ENCODE measurements at places on chromosomes 2 and 18.

DNA sequence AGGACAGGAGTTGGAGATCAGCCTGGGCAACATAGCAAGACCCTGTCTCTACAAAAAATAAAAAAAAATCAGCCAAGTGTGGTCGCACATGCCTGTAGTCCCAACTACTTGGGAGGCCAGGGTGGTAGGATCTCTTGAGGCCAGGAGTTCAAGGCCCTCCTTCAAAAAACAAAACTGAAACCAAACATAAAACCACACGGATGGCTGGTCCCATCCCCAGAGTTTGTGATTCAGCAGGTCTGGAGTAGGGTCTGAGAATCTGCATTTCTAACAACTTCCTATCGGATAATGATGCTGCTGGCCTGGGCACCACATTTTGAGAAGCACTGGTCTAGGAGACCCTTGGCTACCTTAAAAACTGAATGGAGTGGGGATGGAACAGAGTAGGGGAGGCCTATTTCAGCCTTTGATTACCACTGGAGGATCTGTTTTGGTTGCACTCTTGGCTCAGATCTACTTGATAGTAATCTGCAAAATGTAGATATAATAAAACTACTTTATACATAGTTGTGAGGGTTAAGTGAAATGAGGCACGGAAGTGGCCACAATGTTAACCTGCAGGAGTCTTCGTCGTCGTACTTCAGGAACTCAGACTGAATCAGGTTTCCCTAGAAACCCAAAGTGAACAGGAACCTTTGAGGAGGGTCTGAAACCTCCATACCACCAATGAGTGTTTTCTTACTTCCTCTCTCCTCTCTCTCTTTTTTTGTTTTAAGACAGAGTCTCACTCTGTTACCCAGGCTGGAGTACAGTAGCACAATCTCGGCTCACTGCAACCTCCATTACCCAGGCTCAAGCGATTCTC lies 25.5 kb upstream of the NFE2L2 start:
- no peak for DNase-seq

DNA sequence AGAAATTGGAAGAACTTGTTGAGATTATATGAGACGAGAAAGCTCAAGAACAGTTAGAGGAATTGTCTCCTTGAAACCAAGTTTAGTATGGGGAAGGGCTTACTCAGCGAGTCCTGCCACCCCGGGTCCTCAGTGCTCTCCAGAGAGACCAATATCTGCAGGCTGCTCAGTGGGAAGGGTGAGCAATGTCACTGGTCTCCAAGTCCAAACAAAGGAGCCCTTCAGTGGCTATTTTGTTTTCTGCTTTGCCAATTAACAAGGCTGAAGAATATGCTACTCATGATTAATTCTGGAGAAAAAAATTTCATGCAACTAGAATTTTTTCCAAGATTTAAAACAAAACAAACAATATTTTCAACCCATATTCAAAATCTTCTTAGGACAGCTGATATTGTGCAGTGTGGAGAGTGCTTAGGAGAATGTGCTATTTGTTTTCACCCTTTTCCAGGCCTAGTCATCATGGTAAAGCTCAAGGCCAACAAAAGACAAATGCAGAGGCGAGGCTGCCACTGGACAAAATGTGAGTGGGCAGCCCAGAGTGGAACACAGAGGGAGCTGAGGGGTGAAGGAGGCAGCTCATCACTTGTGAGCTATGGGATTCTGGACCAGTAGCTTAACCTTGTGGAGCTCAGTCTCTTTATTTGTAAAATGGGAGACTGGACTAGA lies 83.8 kb upstream of the TMEM17 start:
- no peak for DNase-seq

GRCh38 chr18:33957707-33958106 lies 267.0 kb downstream of the NOL4 start:
- no peak for DNase-seq

GRCh38 chr2:197803033-197803444 lies 1.4 kb upstream of the PLCL1 start:
- no peak for DNase-seq

DNA sequence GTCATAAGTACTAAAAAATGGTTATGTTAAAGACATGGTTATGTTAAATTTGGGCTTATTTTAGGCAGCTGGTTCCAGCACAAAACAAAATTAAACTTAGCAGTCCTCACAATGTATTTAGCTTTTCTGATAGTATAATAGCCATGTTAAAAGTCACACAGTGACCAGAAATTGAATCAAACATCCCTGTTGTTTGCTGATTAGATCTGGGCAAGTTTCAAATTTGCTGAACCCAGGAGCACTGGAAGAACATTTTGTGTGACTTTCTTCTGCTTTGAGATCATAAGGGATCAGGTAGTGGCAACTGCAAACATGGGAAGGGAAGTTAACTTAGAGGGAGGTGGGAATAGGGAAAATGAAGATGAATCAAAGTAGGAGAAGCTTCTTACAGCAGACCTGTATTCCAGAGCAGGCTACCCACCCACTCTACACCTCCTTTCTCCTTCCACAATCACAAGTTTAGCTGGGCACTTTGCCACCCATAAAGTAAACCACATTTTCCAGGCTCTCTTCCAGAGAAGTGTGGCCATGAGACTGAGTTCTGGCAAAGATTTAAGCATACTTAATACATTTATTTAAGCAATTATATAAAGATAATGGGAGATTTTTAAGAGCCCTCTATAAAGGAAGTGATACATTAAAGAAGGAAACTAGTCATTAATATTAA lies 616.1 kb upstream of the LRATD1 start:
- no peak for DNase-seq

DNA sequence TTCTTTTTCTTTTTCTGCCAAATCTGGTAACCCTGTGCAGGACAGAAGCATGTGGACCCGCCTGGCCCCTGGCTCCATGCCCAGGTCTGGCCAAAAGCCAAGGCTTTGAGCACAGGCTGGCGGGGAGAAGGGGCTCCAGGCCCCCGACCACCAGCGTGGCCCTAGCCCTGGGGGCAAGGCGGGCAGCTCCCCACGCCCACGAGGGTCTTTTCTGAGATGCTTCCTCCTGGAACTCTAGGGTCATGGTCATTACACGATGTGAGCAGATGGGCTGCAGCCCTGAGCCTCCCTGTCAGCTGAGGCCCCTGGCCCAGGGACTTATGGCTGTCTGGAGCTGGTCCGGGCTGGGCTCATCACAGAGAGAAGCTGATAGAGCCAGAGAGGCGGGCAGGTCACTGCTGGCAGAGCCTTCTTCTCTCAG lies 5.7 kb upstream of the OTOS start:
- DNase-seq = no peak

- no peak for DNase-seq
Observed at GRCh38 chr2:201070948-201071478, 458 bp downstream of the HYCC2 start.

DNA sequence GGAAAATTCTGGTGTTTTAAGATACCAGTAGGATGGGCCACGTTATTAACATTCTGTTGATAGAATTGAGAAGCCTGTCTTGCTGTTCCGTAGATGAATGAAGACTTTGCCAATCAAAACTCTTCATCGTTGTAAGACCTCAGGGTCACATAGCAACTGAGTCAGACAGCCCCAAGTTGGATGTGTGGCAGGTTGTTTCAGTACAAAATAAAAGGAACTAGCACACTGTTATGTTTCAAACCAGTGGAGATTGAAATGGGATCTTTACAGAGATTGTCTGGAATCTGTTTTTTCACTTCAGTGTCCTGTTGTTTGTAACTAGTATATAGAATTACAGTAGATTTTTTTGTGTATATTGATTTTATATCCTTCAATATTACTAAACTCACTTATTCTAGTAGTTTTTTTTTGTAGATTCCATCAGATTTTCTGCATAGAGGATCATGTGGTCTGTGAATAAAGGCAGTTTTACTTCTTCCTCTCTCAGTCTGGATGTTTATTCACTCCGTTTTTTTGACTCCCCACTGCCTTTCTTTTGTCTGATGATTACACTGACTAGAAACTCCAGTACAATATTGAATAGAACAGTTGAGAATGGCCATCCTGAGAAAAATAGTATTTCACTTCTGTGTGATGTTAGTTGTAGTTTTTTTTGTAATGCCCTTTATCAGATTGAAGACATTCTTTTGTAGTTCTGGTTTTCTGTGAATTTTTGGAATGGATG lies 22.7 kb downstream of the EPC2 start:
- no peak for DNase-seq

DNA sequence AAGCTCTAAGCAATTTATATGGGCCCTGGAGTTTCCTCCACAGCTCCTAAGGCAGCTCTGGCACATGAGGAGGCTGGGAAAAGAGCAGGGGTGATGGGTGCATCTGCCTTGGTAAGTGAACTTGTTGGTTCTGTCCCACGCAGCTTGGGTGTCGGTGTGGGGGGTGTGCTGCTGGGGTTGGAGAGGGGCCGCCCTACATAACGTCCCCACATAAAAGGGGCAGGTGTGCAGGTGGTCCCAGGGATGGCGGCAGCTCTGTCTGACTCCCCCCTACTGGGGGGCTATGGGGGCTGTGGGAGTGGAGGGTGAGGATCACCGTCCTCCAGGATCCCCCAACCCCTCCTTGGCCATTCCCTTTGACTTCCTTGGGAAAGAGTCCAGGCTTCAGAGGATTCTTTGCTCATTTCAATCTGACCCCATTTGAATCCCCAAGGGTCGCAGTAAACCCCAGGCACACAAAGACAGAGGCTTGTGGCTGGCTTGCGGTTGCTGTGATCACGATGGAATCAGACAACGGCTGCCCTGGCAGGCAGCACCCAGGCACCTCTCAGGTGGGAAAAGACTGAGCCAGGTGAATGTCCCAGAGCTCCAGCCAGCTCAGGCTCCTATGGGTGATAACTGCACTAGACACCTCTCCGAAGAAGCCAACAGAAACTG lies 34.5 kb upstream of the CD8A start:
- DNase-seq = no peak

- DNase-seq = no peak
Observed at GRCh38 chr2:28252311-28252710, 140.3 kb upstream of the FOSL2 start.

DNA sequence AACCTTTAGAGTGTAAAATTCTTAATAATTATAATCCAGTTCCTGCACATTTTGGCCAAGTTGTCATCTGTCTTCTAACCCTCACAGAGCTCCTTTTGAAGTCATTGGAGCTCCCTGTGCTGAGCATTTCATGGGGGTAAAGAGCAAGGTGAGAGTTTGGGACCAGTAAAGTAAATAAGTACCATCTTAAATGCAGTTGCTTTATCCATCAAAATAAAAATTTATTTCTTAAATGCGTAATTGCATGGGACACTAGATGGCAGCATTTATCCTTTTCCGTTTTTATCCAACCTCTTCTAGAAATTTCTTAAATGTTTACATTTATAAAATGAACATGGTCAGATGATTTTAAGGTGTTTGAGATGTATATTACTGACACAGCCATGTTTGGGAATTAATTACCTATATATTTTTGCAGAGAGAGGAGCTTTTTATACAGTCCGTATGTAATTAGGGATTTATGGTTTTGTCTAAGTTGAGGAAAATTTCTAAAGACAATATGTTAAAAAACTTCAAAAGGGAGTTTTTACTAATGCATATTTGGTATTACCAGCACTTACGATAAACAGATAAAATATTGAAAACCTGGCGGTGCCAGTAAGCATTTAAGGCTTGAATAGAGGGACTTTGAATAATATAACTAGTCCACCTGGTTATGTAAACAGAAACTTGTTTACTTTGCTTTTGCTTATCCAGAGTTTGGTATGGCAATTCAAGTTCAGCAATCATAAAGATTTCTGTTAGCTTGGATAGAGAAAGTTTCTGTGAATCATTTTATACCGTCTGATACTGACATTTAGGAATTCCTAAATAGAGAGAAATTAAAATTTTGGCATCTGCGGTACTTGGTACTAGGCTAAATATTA lies 54.5 kb downstream of the ACSL3 start:
- no peak for DNase-seq

GRCh38 chr2:43020296-43020695 lies 206.1 kb downstream of the ZFP36L2 start:
- no peak for DNase-seq

GRCh38 chr2:33354981-33355380 lies 121.5 kb upstream of the RASGRP3 start:
- DNase-seq = no peak

- DNase-seq = no peak
Observed at GRCh38 chr2:197256547-197257170, 53.9 kb downstream of the ANKRD44 start.

DNA sequence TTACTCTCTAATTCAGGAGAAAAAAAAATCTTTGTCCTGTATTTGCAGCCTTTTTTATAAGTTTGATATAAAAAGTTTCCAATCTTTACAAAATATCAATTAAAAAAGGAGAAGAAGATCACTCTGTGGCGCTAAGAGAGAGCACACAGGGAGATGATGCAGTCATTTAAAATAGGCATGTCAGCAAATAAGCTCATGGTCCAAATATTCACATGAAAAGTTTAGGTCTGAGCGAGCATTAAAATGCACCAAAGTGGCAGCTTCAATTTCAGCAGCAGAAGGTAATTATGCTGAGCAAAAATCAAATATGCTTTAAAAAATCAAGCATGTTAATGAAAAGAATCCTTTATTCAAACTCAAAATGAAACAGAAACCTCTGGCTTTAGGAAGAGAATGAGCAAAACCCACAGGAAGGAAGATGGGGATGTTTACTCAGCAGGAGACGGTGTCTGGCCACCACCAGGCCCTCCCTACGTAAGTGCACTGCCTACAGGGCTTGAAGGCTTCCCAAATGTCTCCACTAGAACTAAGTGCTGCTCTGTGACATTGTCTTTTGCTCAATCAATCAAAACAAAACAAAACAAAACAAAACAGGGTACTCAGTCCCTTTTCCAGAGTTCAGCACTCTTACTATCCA lies 120.4 kb downstream of the L3MBTL4 start:
- DNase-seq = no peak

- no peak for DNase-seq
Observed at GRCh38 chr2:240319855-240320203, 115.6 kb upstream of the GPC1 start.

GRCh38 chr18:12334366-12334808 lies 26.3 kb downstream of the TUBB6 start:
- no peak for DNase-seq

GRCh38 chr18:48915626-48916425 lies 34.9 kb downstream of the SMAD7 start:
- DNase-seq = no peak

DNA sequence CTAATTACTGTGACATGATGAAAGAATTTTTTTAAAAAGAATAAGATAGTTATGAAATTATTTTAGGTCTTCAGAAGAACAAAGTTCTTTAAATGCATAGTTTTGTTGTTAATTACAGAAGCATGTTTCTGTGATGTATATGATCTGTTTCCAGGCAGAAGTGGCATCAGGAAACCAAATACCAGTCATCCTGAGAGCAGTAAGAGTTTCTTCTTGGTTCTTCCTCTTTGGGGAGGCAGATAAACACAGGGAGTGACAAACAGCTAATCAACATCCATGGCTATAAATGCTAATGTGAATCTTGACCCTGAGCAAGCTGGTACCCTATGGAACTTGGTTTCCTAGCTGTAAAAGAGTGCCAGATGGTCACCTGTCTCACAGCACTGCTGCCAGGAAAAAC lies 29.2 kb downstream of the WIPF1 start:
- no peak for DNase-seq

GRCh38 chr2:106272216-106272807 lies 78.2 kb upstream of the UXS1 start:
- no peak for DNase-seq

- DNase-seq = no peak
Observed at GRCh38 chr18:51054764-51055163, 24.8 kb downstream of the SMAD4 start.

- DNase-seq = no peak
Observed at GRCh38 chr2:200042102-200042735, 86.8 kb downstream of the MAIP1 start.

Measured in activated T-helper 9 cell treated with anti-CD3 and anti-CD28 coated beads, Interleukin-2, amount 50 U/mL, for 16 hours (primary cell).